ENCODE measurements at places on chromosomes 11 and 22.

DNA sequence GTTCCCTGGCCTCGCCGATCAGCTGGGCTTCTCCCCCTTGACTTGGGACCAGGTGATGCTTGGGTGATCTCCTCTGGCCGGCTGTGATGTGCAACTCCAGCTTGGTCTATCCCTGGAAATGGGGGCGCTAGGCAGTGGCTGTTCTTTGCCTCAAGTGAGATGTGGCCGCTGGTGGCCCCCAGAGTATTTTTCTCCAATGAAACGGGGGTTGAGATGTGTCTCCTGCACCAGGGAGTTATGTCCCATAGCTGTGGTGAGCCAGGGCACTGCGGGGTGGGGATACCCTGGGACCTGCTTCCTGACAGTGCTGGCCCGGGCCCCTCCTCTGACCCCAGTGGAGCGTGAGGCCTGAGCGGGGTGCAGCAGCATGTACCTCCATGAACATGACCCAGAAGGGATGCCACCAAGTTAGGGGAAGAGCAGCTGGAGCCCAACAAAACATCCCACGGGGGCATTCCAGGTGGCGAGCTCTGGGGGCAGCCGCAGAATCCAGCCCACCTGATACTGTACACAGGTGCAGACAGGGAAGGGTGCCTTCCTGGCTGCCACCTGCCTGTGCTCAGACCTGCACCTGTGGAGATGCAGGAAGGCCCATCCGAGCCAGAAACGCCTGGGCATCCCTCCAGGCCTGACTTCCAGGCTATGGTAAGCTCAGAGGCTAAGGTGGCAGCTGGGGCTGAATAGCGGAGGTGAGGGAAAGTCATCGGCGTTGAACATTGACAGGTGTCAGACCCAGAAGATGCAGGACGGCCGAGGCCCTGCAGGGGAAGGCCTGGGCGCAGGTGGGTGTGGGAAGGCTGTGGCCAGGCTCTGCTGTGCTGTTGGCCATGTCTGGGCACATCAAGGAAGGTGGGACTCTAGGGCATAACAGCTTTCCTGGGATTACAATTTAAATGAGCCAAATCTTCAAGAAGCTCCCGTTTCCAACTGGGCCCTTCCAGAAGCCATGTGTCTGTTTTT, 97.3 kb downstream of the CTTN start:
- DNase-seq, result no peak

GRCh38 chr11:119218141-119218878, 12.2 kb downstream of the CBL start:
- peak; percentile 76 for DNase-seq

DNA sequence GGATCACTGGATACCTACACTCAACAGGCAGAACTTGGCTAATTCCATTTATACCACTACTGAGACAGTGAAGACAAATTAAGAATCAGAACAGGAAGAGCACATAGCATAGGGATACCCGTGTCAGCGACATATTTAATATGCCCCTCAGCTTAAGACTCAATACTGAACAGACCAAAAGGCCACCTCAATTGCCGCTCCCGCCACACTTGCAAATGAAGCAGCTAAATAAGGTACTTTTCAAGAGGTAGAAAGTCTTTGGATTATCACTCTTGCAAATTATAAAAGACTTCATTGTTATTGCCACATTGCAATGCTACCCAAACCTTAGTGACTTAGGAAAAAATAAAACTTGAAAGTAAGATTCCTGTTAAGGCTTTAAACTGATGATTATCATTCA, 3.1 kb downstream of the DDX17 start:
- DNase-seq, result no peak

- peak; percentile 76 for DNase-seq
Measured at GRCh38 chr22:26585104-26585790, 4.7 kb downstream of the TPST2 start.

DNA sequence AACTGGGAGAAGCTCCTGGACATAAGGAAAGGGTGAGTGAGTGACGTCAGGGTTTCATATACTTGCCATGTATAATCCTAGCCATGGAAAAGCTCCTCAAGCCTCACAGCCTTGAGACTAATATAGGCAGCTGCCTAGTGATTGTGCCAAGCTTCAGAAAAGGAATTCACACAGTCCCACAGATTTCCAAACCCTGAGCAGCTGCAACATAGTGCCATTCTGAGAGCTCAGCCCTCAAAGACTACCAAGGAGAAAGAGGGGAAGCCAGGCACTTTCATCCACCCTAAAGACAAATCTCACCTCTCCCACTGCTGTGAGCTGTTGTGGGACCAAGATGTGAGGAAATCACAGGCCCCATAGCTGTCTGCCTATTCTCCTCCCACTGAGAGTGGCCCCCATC, 707.9 kb upstream of the ANO5 start:
- DNase-seq, result no peak

GRCh38 chr11:88348870-88349269, 11.3 kb upstream of the CTSC start:
- DNase-seq, result no peak

GRCh38 chr22:17818649-17819048, 44.4 kb upstream of the BID start:
- DNase-seq, result no peak

DNA sequence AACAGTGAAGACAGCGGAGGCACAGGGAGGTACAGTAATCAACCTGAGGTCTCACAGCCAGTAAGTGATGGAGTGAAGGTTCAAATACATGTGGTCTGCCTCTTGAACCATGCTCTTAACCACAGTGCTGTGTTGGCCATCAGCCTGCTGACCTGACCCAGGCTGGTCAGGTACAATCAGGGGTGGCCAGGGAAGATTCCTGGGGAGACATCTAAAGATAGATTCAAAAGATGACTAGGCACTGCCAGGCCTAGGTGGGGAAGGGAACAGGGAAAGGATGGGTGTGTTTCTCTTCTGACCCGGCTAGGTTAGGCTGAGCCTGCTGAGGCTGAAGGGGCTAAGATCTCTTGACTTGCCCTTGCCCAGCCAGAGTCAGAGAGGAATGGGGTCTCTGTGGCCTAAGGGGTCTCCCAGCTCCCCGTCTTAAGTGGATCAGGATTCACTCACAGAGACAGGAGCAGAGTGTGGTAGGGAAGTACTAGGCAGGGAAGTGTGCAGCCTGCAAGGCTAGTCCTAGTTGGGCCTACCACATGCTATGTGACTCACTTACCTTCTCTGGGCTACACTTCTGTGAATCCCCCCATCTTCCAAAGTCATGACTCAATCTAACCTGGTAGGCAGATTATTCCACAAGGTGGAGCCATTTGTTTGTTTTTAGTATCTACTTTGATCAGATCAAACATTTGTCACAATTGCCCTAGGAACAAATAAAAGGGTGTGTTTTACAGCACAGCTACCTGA, 10.4 kb upstream of the SREBF2 start:
- DNase-seq, result peak; percentile 57

- DNase-seq, result no peak
Measured at GRCh38 chr22:25360411-25360810, 141.0 kb downstream of the CRYBB2 start.

DNA sequence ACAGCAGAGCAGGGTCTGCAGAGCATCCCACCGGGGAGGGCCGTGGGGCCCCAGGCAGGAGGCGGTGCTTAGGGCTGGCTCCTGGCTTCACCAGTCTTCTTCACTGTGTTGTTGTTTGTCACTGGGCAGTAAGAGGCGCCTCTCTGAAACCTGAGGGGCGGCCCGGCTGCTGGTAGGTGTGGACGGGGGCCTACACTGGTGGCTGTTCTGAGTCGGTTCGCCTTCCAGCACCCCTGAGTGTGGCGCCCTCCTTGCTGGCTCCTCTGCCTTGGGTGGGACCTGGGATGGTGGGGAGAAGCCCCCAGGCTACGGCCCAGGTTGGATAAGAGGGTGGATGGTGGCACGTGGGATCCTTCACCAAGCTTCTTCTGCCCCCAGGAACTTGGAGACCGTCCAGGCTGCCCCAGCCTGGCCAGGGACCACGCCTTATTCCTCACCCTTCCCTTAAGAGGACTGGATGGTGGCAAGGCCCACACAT, 10.4 kb upstream of the GRAMD4 start:
- DNase-seq, result no peak

DNA sequence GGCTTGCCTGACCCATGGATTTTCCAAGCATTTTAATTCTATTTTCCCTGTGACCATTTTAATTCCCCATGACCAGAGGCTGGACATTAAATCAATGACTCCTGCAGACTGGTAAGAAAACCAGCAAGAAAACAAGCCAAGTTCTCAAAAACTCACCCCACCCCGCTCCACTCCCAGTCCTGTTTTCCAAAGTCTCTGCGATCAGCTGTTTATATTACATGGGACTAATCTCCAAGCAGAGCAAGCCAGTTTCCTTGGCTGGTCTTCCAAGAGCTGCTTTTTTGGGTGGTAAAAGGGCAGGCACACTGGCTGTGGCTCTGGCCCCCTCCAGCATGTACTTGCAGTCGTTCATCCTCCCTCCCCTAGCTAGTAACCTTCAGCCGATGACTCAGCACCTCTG, 97.9 kb downstream of the RRAS2 start:
- no peak for DNase-seq

- DNase-seq, result peak; percentile 48
Measured at GRCh38 chr22:36052505-36052941, 23.9 kb upstream of the RBFOX2 start.

DNA sequence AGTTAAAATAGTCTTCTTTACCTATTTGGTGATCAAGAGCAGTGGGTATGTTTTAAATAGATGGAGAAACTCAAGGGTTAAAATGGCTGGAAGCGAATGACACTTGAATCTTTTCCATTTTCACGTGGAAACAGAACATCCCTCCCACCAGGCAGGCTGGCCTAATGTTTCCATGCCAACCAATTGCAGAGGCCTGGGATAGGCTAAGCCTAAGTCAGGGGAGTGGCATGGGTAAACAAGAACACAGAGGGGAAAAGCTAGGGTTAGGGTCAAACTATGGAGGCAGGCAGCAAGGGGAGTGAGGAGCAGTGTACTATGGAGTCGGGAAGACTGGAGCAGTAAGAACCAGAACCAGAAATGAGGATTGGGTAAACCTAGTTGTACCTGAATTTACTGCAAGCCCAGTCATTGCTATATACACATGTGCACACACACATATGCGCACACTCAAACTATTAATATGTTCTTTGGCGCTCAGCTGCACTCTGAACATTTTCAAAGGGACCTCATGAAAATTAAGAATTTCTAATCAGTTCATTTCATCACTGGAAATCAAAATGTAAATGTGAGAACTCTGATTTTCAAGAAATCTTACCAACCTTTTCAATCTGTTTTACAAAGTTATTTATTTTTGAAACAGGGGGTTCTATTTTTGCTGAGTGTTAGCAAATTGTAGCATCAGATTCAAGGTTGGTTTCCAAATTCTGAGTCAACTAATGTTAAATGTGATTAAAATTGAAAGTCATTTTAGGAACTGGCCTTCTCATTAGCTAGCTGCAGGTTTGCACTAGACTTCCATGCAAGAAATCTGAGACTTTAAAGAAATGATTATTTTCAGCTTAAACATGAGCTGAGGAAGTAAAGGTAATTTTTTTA, 327.0 kb upstream of the CCDC90B start:
- DNase-seq, result no peak

- DNase-seq, result peak; percentile 63
Measured at GRCh38 chr11:65390099-65390941, 3.9 kb downstream of the FRMD8 start.

All from GM03348 (cell line).